ENCODE measurements at places on chromosomes 1 and 21. TPM values are rescaled to one million over a fixed set of nuclear protein-coding genes. Genes with fewer than 3 reads are reported as not detected.

The NBPF4 gene
- total RNA-seq, result 0.08 TPM

The CATSPER4 gene
- total RNA-seq, result not detected

The CRABP2 gene
- 10.2 TPM for total RNA-seq

The DOP1B gene
- total RNA-seq, result 3.5 TPM

The FBXO44 gene
- 17.3 TPM for total RNA-seq

Data from A549 treated with AZD2906 at 1 μM for 4 hours (cell line).